ENCODE measurements at places on chromosomes 2 and 18. TPM values are rescaled to one million over a fixed set of nuclear protein-coding genes. Genes with fewer than 3 reads are reported as not detected.

DNA sequence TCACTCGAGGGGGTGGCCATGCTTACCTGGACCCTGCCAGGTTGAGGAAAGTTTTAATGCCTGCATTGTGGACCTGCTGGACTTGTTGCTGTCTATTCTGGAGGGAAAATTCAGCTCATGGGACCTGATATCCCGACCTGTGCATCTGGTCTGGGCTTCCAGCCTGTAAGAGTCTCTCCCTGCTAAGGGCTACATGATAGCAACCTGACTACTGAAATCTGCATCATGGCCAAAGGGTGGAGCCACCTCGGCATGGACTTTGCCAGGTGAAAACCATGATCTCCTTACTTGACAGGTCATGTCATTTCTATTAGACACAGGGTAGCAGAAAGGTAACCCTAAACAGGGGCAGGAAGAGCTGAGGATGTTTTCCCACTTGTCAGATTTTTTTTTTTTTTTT lies 12.9 kb upstream of the SLC66A3 start:
- no peak for DNase-seq

DNA sequence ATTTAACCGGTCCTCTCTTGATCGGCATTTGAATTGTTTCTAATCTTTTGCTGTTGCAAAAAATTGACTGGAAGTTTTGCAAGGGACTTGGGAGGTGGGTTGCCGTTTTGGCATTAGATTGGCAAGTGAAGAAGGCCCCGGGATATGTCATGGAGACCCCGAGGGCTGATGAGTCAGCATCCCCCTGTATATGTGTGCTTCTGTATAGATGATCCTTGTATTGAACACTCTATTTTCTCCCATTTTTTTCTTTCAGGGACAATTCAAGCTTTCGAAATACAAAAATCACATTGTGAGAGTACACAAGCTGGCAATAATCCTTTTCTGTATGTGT lies 30.1 kb downstream of the EIF4E2 start:
- DNase-seq, result no peak

DNA sequence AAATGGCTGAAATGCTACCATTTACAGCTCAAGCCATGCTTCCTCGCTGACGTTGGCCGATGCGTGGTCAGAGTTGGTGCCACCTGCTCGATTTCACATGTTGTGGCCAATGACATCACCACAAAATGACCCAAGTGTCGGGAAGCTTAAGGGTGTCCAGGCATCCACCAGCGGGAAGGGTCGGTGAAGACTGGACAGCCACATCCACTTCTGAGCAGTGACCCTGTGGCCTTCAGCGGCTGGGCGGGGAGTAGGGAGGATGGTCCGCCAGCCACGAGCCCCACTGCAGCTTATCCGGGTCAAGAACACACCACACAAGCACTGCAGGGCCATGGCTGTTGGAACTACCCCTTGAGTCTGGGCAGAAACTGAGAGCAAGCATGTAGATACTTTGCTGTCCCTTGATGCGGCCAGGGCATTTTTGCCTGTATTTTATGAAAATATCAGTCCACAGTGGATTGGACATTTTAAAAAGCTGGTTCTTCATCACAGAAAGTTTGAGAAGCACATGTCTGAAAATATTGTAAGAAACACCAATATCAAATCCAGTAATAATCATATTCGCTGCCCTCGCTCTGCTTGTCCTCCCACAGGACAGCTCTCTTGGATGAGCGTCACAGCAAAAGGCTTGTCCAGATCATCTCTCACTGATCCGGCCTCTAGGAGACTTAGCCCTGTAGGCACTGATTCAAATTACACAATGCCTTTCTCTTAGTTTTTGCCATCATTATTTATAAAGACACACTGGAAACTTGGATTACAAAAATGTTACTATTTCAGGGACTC lies 174.0 kb downstream of the TWIST2 start:
- no peak for DNase-seq

DNA sequence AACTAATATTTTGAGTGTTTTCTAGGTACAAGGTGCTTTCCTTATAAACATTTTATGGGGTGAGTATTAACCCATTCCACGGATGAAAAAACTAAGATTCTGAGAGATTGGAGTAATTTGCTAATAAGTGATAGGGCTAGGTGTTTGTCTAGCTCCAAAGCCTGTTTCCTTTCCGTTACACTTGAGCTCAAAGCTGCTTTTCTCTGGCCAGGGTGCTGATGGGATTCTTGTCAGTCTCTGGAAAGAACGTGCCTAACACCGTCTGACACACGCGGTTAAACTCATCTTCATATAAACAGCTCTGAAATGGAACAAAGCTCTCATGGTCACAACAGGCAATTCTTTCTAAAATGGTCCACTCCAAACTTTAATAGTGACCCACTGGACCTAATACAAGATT lies 2.0 kb upstream of the ANKRD29 start:
- no peak for DNase-seq

DNA sequence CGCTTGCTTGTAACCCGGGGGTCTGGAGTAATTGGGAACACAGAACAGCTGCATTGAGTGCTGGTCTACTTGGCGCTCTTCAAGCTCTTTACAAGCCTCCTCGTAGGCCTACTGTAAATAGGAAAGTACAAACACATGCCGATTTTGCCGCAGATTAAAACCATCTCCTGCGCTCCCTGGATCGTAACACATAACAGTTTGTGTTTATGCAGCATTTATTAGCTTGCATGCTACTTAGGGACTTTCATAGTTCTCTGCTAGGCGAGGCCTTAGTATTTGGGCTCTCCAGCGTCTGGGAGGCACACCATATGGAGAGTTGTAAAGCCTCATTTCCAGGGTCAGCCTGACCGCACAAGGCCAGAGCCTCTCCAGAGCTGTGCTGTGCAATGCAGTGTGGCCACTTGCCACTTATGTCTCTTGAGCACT lies 84.0 kb upstream of the HAAO start:
- DNase-seq, result no peak

- DNase-seq, result no peak
These were observed 57.5 kb upstream of the GREB1L start for GRCh38 chr18:21184396-21184996.

FAM228B gene
- 7.0 TPM for total RNA-seq

RUFY4 gene
- not detected for total RNA-seq

LBX2 gene
- 3.0 TPM for total RNA-seq
